AG04450 (cell line): ENCODE measurements at places on chromosomes 13 and 19.

DNA sequence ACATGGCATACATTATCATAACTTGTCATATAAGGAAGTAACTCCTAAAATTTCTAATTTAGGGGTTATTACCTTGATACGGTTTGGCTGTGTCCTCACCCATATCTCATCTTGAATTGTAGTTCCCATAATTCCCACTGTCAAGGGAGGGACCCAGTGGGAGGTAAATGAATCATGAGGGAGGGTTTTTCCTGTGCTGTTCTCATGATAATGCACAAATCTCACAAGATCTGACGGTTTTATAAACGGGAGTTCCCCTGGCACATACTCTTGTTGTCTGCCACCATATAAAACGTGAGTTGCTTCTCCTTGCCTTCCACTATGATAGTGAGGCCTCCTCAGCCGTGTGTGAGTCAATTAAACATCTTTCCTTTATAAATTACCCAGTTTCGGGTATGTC, 76.0 kb downstream of the ZDHHC20 start:
- no peak for DNase-seq

GRCh38 chr13:97250560-97250959, 28.4 kb downstream of the MBNL2 start:
- DNase-seq, result no peak

- no peak for DNase-seq
These were observed 2299.5 kb downstream of the PCDH9 start for GRCh38 chr13:64930636-64931035.

- no peak for DNase-seq
These were observed 16.8 kb downstream of the FCGBP start for GRCh38 chr19:39917561-39918182.
